Astrocyte (in vitro differentiated cells and primary cell): ENCODE measurements at places on chromosomes 5 and 9. TPM values are rescaled to one million over a fixed set of nuclear protein-coding genes. Genes with fewer than 3 reads are reported as not detected.

RABGAP1 gene
- 44.7 and 48.3 TPM in 2 replicates for total RNA-seq

TAF1L gene
- 0.02 TPM in 1 of 2 replicates, not detected in the other for total RNA-seq

OR1J4 gene
- not detected in 2 replicates for total RNA-seq

ST8SIA4 gene
- 0.59 and 0.82 TPM in 2 replicates for total RNA-seq

DNA sequence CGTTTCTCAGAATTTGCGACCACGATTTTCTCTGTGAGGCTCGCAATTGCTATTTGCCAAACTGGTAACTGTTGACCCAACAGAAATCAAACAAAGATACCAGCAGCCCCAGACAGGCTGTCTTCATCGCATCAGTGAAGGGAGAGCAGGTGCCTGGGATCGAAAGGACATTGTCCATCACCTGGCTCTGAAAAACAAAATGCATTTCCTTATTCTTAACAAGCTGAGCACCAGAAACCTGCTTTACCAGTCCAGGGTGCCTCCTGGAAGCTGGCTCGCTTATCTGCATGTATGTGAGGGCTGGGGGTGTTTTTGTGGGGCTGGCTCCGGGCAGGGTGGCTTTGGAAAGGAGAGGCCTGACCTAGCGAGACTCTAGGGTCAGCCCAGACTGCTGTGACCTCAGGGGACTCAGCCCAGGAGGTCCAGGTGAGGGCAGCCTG is 24.7 kb downstream of the WWC1 start:
- peaks cover 46% of the 10 kb centered on the region for H3K4me1 ChIP-seq
- no peak for DNase-seq
- H3K27me3 ChIP-seq: no peaks in the 10 kb centered on the region
- H3K27ac ChIP-seq: peak overlapping the region; percentile 64
- no peak overlapping the region for H3K4me3 ChIP-seq

DNA sequence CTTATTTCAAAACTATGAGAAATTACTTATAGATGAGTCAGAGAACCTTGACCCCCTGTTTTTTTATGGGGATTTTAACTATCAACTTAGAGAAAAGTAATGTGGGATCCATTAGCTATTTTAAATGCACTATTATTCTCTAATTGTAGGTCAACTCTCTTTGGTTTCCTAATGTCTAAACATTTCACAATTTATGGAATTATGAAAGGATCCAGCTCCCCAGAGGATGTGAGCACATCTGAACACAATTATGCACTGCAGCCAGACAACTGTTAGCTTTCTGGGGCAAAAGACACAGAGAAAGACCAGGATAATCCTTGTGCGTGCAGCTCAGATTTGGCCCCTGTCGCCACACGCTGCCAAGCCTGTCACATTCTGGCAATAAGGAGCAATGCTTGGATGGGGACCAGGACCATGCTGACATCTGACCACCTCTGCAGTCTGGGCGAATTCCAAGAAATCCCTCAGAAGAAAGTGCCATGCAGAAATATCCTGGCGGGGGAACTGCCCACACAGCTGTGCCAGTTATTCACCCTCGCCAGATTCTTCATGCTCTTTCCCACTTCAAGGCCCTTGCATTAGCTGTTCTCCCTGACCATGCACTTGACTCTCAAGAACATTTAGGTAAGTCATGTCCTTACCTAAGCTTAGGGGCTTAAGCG is 22.2 kb upstream of the CMBL start:
- H3K27me3 ChIP-seq: no peaks in the 10 kb centered on the region
- H3K27ac ChIP-seq: no peak overlapping the region
- peak; percentile 37 for DNase-seq
- H3K4me1 ChIP-seq: peaks cover 27% of the 10 kb centered on the region
- no peaks in the 10 kb centered on the region for H3K36me3 ChIP-seq

GRCh38 chr5:55140908-55141665 is 18.9 kb upstream of the GPX8 start:
- H3K4me1 ChIP-seq: no peaks in the 10 kb centered on the region
- H3K27ac ChIP-seq: no peak overlapping the region
- H3K4me3 ChIP-seq: no peak overlapping the region
- no peak for DNase-seq

DNA sequence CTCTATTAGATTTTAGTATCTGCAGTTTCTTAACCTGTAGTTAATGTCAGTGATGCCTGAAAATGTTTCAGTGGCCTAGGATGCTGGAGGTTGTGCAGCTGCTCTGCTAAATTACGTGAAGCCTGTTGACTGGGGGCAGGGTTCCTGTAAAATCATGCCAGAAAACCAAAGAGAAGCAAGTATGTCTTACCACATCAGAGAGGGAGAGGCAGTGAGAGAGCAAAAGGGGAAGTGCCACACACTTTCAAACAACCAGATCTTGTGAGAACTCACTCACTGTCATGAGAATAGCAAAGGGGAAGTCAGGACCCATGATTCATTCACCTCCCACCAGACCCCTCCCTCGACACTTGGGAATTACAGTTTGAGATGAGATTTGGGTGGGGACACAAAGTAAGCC is 83.9 kb upstream of the CYLC2 start:
- H3K36me3 ChIP-seq: no peaks in the 10 kb centered on the region
- H3K27me3 ChIP-seq: no peaks in the 10 kb centered on the region
- no peak overlapping the region for H3K4me3 ChIP-seq
- H3K4me1 ChIP-seq: no peaks in the 10 kb centered on the region
- DNase-seq: no peak

DNA sequence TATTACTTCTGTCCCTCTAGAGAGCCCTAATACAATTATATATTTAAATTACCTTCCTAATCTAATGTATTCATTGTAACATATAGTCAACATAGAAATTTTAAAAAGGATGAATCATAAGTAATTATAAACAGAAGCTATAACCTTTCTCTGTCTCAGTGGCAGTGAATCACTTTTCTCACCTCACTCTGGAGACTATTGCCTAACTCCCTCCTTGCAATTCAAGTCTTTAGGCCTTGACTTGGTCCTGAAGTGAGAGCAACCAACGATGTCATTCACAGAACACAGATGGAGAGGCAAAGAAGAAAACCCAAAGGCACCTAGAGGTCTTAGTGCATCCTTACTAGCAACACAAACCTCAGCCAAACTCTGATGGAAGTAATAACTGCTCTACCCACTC is 133.3 kb upstream of the DPYSL3 start:
- no peaks in the 10 kb centered on the region for H3K27me3 ChIP-seq
- no peak overlapping the region for H3K4me3 ChIP-seq
- H3K27ac ChIP-seq: no peak overlapping the region
- peak; percentile 3 for DNase-seq
- H3K4me1 ChIP-seq: no peaks in the 10 kb centered on the region
- H3K36me3 ChIP-seq: no peaks in the 10 kb centered on the region

- no peak overlapping the region for H3K4me3 ChIP-seq
- H3K27ac ChIP-seq: no peak overlapping the region
- DNase-seq: peak; percentile 35
- H3K36me3 ChIP-seq: no peaks in the 10 kb centered on the region
- no peaks in the 10 kb centered on the region for H3K4me1 ChIP-seq
- no peaks in the 10 kb centered on the region for H3K27me3 ChIP-seq
Measured at GRCh38 chr9:20340511-20340861, 281.8 kb downstream of the MLLT3 start.

DNA sequence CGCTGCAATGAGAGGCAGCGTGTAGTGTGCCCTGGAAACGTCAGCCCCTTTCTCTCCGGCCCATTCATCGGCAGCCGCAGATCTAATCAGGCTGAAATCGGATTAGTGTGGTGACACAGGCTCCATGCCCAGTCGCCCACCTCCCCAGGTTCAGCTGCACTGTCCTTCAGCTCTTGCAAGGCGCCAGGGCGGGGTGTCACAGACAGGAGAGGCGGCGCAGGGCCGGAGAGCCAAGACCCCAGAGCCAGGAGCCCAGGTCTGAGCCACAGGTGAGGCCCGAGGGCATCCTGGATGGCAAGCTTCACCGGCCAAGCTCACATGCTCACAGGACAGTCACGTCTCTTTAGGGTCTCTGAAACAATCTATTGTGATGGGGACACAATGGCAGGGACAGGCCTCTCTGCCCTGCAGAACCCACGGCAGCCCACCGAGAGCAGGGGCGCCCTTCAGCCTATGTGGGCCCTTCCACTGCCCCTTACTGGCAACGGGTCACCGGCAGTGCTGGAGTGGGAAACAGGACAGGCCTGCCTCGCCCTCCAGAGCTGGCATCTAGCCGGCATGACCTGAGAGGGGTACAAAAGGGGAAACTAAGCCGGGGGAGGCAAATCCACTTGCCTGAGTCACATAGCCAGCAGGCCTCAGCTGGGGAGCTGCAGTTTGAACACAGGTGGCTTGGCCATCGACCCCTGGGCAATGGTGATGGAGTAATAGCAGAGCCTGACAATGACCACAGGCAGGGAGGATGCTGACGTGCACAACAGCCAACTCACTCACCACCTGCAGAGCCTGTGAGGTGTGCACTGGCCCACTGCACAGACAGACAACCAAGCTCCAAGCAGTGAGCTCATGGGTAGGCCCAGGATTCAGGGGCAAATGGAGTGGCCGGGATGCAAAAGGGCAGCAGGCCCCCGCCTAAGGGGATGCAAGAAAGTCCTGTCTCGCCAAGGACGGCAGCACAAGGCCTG is 48.1 kb downstream of the VAV2 start:
- peak overlapping the region; percentile 68 for H3K27ac ChIP-seq
- H3K36me3 ChIP-seq: no peaks in the 10 kb centered on the region
- H3K4me3 ChIP-seq: no peak overlapping the region
- peak; percentile 74 for DNase-seq

- no peaks in the 10 kb centered on the region for H3K4me1 ChIP-seq
- H3K27me3 ChIP-seq: peaks cover 40% of the 10 kb centered on the region
- no peak for DNase-seq
- no peak overlapping the region for H3K4me3 ChIP-seq
Measured at GRCh38 chr5:149681252-149681651, 48.9 kb upstream of the PPARGC1B start.

DNA sequence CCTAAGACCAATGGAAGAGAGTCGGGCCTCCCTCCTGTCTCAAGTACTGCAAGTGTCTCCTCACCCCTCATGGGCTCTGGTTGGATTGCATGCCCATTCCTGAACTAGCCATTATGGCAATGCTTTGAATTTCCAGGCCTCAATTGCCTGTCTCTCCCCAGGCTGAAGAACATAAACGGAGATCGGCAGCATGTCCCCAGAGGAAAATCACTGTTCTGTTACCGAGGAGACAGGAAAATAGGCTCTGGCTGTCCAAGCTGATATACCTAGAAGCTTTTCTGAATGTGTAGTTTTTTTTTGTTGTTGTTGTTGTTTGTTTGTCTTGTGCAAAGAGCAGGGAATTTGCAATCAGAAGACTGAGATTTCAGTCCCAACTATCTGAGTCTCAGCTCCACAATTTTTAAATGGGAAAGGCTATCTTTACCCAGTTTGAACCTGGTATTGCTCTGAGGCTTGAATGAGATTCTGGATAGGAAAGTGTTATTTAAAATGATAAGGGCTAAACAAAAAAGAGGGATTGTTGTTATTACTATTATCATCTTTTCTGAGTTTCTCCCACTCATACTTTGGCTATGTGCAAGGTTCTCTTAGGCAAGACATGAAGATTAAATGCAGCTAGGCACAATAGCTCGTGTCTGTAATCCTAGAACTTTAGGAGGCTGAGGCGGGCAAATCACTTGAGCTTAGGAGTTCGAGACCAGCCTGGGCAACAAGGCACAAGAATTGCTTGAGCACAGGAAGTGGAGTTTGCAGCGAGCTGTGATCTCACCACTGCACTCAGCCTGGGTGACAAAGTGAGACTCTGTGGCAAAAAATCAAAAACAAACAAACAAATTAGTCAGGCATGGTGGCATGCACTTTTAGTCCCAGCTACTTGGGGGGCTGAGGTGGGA is 77.2 kb upstream of the KLF9 start:
- H3K36me3 ChIP-seq: no peaks in the 10 kb centered on the region
- no peaks in the 10 kb centered on the region for H3K4me1 ChIP-seq
- H3K27me3 ChIP-seq: no peaks in the 10 kb centered on the region
- H3K4me3 ChIP-seq: no peak overlapping the region
- no peak overlapping the region for H3K27ac ChIP-seq

GRCh38 chr9:74443036-74443750 is 53.9 kb upstream of the RORB start:
- H3K4me3 ChIP-seq: no peak overlapping the region
- H3K36me3 ChIP-seq: no peaks in the 10 kb centered on the region
- peak; percentile 32 for DNase-seq
- H3K27me3 ChIP-seq: no peaks in the 10 kb centered on the region

DNA sequence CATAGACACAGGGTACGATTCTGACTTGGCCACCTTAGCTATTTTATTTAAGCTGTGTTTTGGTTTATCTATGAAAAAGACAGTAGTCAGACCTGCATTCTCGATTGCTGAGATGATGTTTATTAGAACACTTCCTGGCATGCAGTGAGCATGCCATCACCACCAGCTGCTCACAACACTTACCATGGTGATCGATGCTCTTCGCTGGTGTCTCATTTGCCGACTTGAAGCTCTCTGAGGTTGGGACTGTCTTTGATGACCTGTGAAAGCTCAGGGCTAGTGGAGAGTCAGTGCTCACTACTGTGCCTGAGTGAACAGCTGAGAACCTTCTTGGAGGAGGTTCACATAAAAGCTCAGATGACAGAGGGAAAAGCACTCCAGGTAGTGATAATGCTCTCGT is 4.4 kb upstream of the C9orf153 start:
- no peak overlapping the region for H3K4me3 ChIP-seq
- no peaks in the 10 kb centered on the region for H3K4me1 ChIP-seq
- no peak for DNase-seq
- no peaks in the 10 kb centered on the region for H3K27me3 ChIP-seq
- no peaks in the 10 kb centered on the region for H3K36me3 ChIP-seq

DNA sequence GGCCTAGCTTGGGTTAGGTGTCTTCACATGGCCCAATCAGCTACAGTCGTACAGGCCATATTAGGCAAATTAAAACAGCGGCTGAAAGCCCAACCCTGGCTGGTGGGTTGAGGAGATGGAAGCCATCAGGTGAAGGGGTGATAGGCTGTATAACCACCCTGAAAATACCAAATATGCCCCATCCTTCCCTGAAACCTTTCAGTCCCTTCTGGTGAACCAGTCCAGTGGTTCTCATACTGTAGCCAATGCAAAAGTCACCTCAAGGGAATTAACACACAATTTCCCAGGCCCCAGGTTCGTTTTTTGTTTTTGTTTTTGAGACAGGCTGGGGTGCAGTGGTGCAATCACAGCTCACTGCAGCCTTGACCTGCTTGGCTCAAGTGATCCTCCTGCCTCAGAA is 19.8 kb upstream of the KCNV2 start:
- H3K4me1 ChIP-seq: no peaks in the 10 kb centered on the region
- H3K27ac ChIP-seq: no peak overlapping the region
- no peak overlapping the region for H3K4me3 ChIP-seq

DNA sequence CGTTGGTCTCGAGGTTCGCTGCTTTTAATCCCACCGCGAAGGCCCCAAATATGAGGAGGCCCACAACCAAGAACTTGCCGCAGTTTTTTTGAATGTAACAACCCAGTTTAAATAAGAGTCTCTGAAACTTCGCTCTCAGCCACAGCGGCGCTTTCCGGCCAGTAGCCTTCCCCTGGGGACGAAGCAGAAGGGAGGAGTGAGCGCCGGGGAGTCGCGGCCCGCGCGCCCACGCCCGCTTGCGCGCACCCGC is 10.4 kb downstream of the PTCH1 start:
- peak; percentile 36 for DNase-seq
- H3K27ac ChIP-seq: peak overlapping the region; percentile 76
- no peaks in the 10 kb centered on the region for H3K27me3 ChIP-seq
- peaks cover 13% of the 10 kb centered on the region for H3K4me1 ChIP-seq
- no peaks in the 10 kb centered on the region for H3K36me3 ChIP-seq

- peaks cover 2% of the 10 kb centered on the region for H3K27me3 ChIP-seq
- peaks cover 16% of the 10 kb centered on the region for H3K4me1 ChIP-seq
- H3K27ac ChIP-seq: no peak overlapping the region
- no peaks in the 10 kb centered on the region for H3K36me3 ChIP-seq
Measured at GRCh38 chr9:129273136-129273895, 95.3 kb upstream of the IER5L start.
